Hepatocyte (in vitro differentiated cells): ENCODE measurements at places on chromosomes 13 and 19. TPM values are rescaled to one million over a fixed set of nuclear protein-coding genes. Genes with fewer than 3 reads are reported as not detected.

DNA sequence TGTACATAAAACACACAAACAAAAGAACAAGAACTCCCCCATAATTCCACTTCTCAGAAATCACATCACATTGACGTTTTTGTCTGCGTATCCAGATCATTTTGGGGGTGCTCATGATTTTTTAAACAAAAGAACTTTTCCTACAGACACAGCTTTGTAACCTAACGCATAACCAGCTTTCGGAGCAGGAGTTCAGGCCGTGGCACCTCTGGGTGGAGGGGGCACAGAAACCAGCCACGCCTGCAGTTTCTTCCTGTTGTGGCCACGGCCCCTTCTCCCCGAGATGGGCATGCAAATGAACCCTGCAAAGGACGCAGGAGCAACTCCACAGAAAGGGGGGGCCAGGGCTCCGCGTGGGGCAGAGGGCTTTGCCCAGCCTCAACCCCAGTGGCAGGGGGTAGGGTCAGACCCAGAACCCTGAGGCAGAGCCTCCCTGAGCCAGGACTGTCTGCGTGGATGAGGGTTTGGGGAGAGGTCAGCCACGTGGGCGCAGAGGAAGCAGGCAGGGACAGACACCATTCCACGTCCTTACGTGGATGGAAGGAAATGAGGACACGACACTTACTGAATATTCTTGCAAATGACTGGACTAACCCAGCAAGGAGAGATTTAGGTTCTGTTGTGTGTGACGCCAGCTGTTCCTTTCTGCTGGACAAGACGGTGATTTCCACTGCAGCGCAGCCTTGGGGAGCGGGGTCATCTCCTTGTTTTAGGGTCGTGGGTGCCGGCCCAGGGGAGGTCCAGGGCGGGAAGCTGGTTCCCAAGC lies 64.4 kb downstream of the RASA3 start:
- no peak for DNase-seq

Gene OR7A5
- 0.12 TPM in 1 of 2 replicates, not detected in the other for polyA plus RNA-seq

Gene CD37
- 6.6 and 12.4 TPM in 2 replicates for polyA plus RNA-seq

Gene HNRNPL
- 169 and 184 TPM in 2 replicates for polyA plus RNA-seq

GRCh38 chr13:40440990-40441820 lies 225.2 kb downstream of the FOXO1 start:
- no peak for DNase-seq

DNA sequence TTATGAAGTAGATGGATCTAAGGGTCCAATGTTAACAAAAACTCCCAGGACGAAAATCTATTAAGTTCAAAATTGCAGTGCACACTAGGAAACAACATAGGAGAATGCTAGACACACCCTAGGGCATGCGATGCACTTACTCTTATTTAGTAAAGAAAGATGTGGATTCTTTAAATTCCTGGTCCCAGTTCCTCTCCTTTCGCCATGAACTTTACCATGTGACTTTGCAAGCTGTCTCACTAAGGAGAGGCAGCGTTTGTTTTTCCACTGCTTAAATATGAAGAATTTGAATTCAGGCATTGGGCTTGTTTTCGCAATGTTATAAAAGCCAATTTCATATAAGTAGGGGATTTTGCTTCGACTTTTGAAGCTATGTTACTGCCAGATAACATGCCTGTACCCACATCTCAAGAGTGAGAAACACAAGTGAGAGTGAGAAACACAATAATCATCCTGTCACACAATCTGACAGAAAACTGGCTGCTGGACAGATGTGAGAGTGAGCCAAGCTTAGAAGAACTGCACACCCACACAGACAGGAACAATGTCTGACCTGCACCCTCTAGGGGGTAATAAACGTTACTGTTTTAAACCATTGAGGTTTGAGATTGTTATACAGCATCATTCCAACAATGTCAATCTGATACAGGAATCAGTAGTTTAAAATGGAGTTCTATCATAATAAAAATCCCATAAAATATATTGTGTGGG lies 1308.4 kb downstream of the SLITRK5 start:
- peak; percentile 9 for DNase-seq

GRCh38 chr19:8446061-8446709 lies 1.4 kb downstream of the HNRNPM start:
- DNase-seq: no peak

Gene DPF1
- polyA plus RNA-seq: 2.0 and 2.7 TPM in 2 replicates

- no peak for DNase-seq
These were observed 58.7 kb upstream of the RGCC start for GRCh38 chr13:41398494-41399170.

DNA sequence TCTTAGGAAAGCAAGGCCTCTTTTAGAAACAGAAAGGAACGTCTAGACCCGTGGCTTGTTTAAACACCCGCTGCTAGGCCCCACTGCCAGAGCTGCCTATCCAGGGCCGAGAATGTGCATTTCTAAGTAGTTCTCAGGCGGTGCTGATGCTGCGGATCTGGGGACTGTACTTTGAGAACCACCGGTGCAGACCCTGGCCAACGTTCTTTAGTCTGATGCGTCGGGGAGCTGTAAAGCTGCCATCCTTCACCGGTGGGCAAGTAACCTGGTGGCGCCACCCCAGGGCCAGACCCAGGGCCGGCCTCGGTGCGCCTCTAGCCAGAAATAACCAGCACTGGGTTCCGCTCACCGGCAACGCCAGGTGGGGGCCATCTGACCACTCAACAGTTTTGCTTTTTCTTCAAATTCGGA lies 47.1 kb downstream of the TGDS start:
- peak; percentile 78 for DNase-seq

DNA sequence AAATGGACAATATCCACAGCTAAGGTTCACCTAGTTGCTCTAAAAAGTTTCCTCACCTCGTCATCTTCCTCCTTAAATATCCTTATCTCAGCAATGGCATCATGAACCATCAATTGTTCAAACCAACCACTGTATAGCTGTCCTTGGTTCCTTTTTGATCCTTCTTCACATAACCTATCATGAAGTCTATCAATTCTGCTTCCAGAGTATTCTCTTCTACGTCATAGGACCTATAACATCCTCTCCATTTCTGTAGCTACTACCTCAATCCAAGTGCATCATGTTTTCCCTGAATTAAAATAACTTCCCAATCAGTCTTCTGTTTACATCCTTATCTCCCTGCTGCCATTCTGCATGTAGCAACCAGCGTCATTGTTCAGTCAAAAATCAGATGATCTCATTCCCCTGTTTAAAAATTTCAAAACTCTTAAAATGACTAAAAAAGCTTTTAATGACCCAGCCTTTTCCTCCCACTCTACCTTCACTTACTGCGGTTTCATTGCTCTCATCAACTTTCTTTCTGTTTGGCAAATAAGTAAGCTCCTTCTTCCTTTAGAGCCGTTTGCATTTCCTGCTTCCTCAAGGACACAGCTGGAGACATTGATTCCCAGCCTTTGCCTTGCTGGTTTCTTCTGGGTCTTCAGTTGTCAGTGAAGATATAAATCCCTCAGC lies 223.9 kb upstream of the MIR17HG start:
- no peak for DNase-seq

Gene SHISA7
- not detected in 2 replicates for polyA plus RNA-seq

- no peak for DNase-seq
These were observed at the start of gene CFAP97D2 for GRCh38 chr13:114179087-114179658. Gene CFAP97D2, plus strand, starts transcription at chr13:114179257. Its CDS starts 74 bp downstream, at chr13:114179331.

GRCh38 chr19:29690842-29691241 lies 24.2 kb downstream of the C19orf12 start:
- no peak for DNase-seq
